ENCODE measurements at places on chromosomes 4 and X.

DNA sequence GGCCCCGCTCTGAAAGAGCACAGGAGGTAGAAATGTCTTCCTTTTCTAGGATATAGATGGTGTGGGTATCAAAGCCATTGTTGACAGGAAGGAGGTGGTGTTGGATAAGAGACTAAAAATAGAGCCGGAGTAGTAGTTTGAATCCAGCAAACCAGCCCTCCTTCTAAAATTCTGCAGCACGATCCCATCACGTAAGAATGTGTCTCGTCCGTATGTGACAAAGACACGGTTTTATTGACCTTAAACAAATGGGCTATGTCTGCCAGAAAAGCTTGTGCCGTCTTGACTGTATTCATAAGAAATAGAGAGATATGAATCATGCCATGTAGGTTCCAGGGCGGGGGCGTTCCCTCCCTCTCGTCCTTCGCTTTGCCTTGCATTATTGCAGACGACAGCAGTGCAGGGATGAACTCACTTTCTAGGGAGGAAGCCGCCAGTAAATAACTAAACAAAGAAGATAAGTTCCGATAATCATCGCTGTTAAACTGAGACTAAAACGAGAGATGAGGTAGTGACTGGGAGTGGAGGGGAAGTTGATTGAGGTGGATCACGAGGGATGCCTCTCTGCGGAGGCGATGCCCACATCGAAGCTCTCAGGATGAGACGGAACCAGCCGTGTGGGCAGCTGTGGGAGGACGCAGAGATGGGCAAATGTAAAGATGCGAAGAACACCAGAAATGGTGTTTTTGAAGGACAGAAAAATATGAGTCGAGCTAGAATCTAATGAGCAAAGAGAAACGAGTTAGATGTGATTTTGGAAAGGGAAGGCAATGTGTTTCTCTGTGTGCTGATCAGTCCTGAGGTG, 3.4 kb downstream of the TENM3 start:
- DNase-seq, result peak; percentile 78

DNA sequence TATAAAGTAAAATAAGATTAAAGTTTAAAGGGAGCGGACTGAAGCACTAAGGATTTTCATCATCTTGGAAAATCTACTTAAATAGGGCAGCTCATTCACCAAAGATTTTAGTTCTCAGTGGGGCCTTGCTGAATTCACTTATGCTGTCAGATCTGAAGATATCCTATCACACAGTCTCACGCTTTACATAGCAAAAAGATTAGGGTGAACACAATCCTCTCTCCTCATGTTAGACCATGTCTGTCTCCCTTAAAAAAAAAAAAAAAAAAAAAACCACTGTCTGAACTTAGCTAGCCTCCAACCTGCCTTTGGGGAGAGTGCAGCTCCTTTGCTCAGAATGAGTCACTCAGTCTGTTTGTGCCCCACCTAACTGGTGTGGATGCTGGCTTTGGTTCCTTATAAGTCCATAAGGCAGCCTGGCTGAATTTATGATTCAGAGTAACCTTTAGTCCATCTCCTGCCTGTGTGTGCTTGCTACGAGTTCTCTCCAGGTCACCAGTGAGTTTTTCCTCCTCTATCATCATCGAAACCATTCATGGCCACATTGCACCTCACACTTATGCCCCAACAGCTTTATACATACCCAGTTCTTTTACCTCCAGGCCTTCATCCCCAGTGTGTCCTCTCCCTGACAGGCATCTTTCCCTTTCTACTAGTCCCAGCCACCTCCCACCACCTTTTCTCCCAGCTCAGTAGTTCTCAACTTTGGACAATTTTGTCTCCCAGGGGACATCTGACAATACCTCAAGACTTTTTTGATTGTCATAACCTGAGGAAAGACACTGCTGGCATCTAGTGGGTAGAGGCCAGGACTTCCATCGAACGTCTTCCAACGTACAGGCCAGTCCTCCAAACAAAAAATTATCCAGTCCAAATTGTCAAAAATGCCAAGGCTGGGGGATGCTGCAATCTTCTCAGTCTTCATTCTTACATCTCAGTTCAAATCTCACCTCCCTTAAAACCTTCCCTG, 220.7 kb upstream of the EMCN start:
- DNase-seq, result peak; percentile 87

GRCh38 chr4:25813448-25814106, 49.2 kb downstream of the SEL1L3 start:
- peak; percentile 90 for DNase-seq

DNA sequence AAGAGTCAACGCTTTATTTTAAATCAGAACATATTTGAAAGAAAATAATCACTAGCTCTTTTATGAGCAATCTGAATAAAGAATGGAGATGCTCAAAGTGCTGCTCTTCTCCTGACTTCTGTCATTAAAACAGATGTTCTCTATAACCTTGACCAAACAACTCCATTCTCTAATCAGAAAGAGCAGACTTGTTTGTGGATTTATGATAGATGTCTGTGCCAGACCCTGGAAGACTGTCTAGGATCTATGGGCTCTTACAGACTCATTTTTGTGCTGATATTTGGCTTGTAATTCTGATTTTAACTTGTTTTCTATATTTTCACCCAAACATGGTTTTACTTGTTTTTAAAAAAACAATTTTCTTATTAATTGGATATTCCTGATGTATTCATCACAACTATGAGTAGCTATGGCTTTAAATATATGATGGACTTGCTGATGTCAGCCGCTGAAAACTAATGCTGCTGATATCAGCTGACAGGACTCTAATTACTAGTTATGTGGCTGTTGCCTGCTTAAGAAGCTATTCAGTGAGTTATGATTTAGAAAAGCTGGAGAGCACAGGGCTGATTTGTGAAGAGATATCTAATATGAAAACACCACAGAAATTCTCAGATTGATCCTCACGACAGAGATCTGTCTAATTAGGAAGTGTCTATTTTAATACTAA, 31.6 kb upstream of the MAML3 start:
- no peak for DNase-seq

DNA sequence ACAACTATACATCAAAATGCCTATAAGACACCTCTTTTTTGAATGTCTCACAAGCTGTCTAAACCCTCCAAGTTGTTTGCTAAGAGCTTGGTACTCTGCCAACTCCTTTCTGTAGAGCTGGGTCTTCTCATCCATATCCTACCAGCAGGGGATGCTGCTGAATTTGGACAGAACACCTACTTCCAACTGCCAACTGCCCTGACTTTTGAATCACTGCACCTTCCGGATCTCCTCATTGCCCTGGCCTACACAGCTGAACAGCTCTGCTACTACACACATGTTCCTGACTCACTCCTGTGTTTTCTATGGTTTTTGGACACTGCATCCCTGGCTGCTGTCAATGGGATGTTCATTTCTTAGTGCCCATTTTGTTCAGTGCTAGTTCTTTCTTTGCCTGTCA, 18.7 kb downstream of the FAM184B start:
- DNase-seq, result peak; percentile 36

DNA sequence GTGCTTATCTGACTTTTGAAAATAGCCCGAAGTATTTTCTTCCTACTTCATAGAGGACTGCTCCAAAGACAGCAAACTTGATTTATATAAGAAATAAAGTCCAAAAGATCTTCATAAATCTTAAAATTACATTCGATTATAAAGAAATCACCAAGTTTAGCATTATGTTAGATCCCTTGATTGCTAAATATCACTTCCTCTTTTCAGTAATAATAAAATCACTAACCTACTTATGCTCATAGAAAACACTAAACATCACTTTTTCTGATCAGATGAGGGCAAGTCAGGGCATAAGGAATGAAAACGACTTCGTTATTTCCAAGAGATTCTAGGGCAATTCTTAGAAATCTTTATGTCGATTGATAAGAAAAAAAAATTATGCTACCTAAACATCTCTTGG, 32.0 kb downstream of the DYNLT3 start:
- DNase-seq, result no peak
